ENCODE measurements at places on chromosomes 4 and X. TPM values are rescaled to one million over a fixed set of nuclear protein-coding genes. Genes with fewer than 3 reads are reported as not detected.

The TMEM31 gene
- not detected for total RNA-seq

The NLGN4X gene
- not detected for total RNA-seq

- no peak overlapping the region for H3K27ac ChIP-seq
- peaks cover 5% of the 10 kb centered on the region for H3K27me3 ChIP-seq
- H3K36me3 ChIP-seq, result no peaks in the 10 kb centered on the region
- no peak overlapping the region for H3K4me3 ChIP-seq
- no peak for DNase-seq
These were observed 111.5 kb upstream of the SFRP2 start for GRCh38 chr4:153900426-153900825.

DNA sequence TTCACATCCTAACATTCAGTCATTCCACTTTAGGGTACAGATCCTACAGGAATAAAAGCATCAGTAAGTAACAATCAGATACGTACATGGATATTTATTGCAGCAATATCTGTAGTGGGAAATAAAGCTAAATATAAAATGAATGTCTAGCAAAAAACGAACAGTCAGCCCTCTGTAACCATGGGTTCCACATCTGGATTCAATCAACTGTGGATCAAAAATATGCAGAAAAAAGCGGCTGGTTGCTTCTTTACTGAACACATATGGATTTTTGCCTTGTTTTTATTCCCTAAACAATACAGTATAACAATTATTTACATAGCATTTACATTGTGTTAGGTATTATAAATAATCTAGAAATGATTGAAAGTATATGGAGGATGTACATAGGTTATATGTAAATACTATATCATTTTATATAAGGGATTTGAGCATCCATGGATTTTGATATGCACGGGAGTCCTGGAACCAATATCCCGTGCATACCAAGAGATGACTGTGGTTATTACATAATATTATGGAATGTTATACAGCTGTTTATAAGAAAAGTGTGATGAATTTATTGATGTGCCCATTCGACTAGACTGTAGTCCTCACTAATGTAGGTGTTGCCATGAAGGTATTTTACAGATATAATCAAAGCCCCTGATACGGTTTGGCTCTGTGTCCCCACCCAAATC lies 132.8 kb downstream of the ARHGEF9 start:
- no peaks in the 10 kb centered on the region for H3K27me3 ChIP-seq
- no peak for DNase-seq
- no peaks in the 10 kb centered on the region for H3K4me1 ChIP-seq
- no peak overlapping the region for H3K27ac ChIP-seq
- H3K4me3 ChIP-seq, result no peak overlapping the region

GRCh38 chr4:75432683-75433082 lies 81.5 kb downstream of the RCHY1 start:
- no peak for DNase-seq
- H3K4me3 ChIP-seq, result no peak overlapping the region
- no peaks in the 10 kb centered on the region for H3K4me1 ChIP-seq
- H3K27me3 ChIP-seq, result peaks cover 2% of the 10 kb centered on the region

- no peak overlapping the region for H3K4me3 ChIP-seq
- peaks cover 1% of the 10 kb centered on the region for H3K4me1 ChIP-seq
- H3K36me3 ChIP-seq, result no peaks in the 10 kb centered on the region
These were observed 4.0 kb upstream of the RPS6KA6 start for GRCh38 chrX:84192006-84192405.

DNA sequence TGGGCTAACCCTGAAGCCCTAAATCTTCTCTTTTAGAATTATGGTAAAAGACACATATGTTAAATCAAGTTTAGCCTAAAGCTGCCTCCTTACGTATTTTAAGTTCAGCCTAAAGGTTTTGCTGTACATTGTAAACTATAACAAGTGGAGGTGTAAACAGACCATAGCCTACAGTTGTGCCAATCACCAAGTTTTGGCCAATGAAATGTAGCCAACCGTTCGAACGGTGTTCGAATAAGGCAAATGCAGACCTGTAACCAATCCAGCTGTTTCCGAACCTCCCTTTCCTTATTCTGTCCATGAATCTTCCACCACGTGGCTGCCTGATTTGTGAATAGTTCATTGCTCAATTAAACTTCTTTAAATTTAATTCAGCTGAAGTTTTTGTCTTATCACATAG lies 52.1 kb upstream of the TBC1D9 start:
- H3K4me3 ChIP-seq, result no peak overlapping the region
- peaks cover 5% of the 10 kb centered on the region for H3K27me3 ChIP-seq
- DNase-seq, result no peak
- H3K27ac ChIP-seq, result no peak overlapping the region
- H3K4me1 ChIP-seq, result no peaks in the 10 kb centered on the region
- no peaks in the 10 kb centered on the region for H3K36me3 ChIP-seq

The EDA gene
- total RNA-seq, result 2.3 TPM

DNA sequence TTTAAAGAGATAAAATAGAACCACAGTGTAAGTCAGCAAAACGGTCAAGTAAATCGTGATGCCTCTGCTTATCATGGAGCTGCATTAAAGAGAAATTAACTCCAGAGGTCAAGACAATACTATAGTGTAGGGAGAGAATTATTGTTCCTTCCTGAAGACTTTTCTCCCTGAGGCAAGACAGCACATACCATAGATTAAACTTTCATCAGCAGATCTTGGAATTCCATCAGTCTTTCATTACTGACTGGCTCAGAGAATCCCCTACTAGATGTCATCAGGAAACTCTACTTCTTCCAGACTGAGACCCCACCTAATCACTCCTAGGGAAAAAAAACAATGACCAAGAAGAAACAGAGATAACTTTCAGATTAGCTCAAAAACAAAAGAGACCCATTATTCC lies 131.3 kb downstream of the NSUN7 start:
- peaks cover 3% of the 10 kb centered on the region for H3K4me1 ChIP-seq
- no peak overlapping the region for H3K27ac ChIP-seq
- H3K4me3 ChIP-seq, result no peak overlapping the region
- DNase-seq, result no peak

DNA sequence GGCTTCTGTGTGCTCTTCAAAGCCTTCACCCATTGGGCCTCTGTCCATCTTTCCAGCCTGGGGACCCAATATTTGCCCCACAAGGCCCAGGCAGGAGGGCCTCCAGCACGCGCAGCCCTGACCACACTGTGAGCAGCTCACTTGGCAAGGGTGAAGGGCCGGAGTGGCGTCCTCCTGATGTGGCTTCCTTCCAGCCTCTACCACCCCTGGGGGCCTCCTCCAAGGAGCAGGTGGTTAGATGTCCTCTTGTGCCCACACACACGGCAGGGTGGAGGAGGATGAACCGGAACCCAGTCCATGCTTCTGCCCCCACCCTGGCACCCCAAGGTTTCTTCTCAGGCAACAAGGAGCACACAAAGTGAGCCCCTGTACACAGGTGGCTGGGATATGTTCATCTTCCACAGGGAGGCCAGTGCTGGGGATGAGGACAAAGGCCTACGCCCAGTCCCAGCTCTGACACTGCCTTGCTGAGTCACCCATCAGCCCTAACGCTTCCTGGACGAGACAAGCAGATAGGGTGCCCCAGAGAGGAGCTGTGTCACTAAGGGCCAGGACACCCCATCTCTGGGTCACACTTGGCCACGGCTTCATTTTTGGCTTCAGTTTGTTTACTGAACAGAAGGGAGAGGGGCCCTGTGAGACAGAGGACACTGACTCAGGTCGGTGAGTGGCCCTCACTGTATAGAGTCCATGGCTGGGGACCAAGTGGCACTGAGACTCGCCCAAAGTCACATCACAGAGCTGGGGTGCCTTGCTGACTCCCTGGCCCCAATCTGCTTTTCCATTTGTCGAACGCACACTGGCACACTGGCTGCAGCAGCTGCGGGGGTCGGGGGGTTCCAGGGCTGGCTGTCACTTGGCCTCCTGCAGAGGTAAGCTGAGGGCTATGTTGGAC lies 1.9 kb downstream of the UBL4A start:
- peaks cover 4% of the 10 kb centered on the region for H3K36me3 ChIP-seq
- no peak for DNase-seq
- peak overlapping the region; percentile 22 for H3K4me3 ChIP-seq
- H3K27me3 ChIP-seq, result no peaks in the 10 kb centered on the region
- H3K4me1 ChIP-seq, result peaks cover 11% of the 10 kb centered on the region

DNA sequence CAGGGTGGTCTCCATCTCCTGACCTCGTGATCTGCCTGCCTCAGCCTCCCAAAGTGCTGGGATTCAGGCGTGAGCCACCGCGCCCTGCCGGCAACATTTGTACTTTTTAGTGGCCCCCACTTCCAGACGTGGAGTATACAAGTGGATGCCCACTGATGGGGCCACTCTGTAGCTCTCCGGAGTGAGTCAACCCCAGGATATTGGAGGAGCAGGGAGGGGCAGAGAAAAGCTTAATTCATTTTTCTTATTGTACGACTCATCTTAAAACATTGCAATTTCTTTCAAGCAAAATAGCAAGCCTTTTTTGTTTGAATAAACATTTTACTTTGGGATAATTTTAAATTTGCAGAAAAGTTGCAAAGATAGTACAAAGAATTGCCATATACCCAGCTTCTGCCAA lies 34.6 kb downstream of the FAM9C start:
- peaks cover 43% of the 10 kb centered on the region for H3K4me1 ChIP-seq
- no peaks in the 10 kb centered on the region for H3K36me3 ChIP-seq
- H3K27me3 ChIP-seq, result no peaks in the 10 kb centered on the region
- H3K4me3 ChIP-seq, result no peak overlapping the region

- no peaks in the 10 kb centered on the region for H3K4me1 ChIP-seq
- no peaks in the 10 kb centered on the region for H3K36me3 ChIP-seq
- H3K27ac ChIP-seq, result no peak overlapping the region
These were observed 33.0 kb upstream of the ANXA3 start for GRCh38 chr4:78518561-78518960.

DNA sequence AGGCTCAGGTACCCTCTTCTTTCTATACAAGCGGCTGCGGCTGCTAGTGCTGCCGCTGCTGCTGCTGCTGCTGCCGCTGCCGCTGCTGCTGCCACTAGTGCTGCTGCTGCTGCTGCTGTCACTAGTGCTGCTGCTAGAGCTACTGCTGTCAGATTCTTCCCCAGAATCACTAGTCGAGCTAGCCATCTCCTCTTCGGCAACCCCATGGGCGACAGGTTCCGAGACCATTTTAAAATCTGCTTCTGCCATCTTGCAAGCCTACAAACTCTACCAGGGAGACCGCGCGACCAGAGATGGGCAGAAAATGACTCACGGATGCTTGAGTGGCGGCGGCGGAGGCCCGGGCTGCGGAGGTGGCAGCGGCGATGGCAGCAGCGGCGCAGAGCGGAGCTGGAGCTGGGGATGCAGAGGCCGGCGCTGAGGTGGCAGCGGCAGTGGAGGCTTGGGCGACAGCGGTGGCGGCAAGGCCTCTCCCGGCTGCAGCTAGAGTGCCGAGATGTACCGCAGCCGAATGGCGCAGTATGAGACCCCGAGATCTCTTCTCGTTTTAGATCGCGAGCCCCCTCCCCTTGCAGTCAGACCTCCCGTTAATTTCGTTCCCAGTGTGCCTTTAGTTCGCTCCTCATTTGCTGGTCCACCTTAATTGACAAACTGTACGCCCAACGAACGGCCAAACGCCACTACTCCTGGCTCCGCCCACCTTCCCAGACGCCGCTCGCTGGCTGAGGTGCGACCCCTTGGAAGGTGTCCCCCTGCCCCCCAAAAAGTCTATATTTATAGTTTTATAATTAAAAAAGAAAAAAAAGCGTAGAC lies at the start of gene NAP1L3:
TSS of gene NAP1L3 (minus strand) at position 523 of the 813 bp plus-strand sequence. CDS start at position 249, 274 bp downstream.
- H3K4me1 ChIP-seq, result peaks cover 4% of the 10 kb centered on the region
- H3K27me3 ChIP-seq, result peaks cover 3% of the 10 kb centered on the region
- peak within 1 kb of the TSS; percentile 82 for H3K27ac ChIP-seq
- H3K36me3 ChIP-seq, result no peaks in the 10 kb centered on the region
- H3K4me3 ChIP-seq, result peak within 1 kb of the TSS; percentile 89

GRCh38 chr4:72496119-72496518 lies 72.9 kb downstream of the ADAMTS3 start:
- no peak for DNase-seq
- no peak overlapping the region for H3K4me3 ChIP-seq
- no peaks in the 10 kb centered on the region for H3K36me3 ChIP-seq
- H3K27me3 ChIP-seq, result no peaks in the 10 kb centered on the region

DNA sequence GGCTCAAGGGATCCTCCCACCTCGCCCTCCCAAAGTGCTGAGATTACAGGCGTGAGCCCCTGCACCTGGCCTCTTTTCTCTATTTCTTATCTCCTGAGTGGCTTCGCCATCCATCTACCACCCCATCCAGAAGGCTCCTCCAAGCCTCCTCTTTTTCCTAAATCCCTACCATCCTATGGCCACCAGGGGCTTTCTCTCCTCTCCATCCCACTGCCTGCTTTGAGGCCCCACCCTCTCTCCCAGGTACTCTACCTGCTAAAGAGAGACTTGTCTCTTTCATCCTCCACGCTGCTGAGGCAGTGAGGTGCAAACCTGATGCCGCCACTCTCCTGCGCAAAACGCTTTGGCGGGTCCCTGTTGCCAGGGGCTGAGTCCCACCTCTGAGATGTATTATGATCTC lies 7.0 kb downstream of the RS1 start:
- no peaks in the 10 kb centered on the region for H3K27me3 ChIP-seq
- no peak overlapping the region for H3K4me3 ChIP-seq
- H3K36me3 ChIP-seq, result no peaks in the 10 kb centered on the region
- peaks cover 4% of the 10 kb centered on the region for H3K4me1 ChIP-seq

DNA sequence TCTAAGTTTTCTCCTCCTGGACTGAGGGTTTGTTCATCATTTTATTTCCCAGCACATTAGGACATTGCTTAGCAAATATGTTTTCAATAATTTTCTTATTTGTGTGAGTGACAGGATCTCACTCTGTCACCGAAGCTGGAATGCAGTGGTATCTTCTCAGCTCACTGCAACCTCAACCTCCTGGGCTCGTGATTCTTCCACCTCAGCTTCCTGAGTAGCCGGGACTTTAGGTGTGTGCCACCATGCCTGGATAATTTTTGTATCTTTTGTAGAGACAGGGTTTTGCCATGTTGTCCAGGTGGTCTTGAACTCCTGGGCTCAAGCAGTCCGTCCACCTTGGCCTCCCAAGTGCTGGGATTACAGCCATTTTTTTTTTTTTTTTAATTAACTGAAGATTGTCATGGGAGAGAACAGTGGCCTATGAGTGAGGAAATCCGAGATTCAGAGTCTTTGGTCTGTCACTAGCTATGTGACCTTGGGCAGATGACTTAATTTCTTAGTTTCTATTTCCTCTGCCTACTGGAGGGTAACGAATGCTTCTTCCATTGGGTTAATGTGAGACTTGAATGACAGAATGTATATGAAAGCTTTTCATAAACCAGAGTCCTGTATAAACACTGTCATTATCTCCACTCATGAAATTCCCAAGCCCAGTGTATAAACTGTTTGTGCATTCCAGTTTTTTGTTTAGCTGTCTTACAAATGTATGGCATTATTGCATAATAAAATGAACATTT lies 23.9 kb downstream of the MOB1B start:
- H3K36me3 ChIP-seq, result peaks cover 11% of the 10 kb centered on the region
- H3K4me3 ChIP-seq, result peak overlapping the region; percentile 51
- DNase-seq, result no peak
- peak overlapping the region; percentile 76 for H3K27ac ChIP-seq
- peaks cover 40% of the 10 kb centered on the region for H3K4me1 ChIP-seq
- H3K27me3 ChIP-seq, result no peaks in the 10 kb centered on the region

All from activated naive CD8-positive, alpha-beta T cell treated with anti-CD3 and anti-CD28 coated beads, Interleukin-2, amount 10 ng/mL, durations not matched to agents 7 days and 5 days (primary cell).